Stimulated activated CD4-positive, alpha-beta T cell treated with anti-CD3 and anti-CD28 coated beads, Interleukin-12 subunit alpha, Interleukin-12 subunit beta, amount 100 ng/mL, for 4 hours (primary cell): ENCODE measurements at places on chromosomes 1 and 21.

DNA sequence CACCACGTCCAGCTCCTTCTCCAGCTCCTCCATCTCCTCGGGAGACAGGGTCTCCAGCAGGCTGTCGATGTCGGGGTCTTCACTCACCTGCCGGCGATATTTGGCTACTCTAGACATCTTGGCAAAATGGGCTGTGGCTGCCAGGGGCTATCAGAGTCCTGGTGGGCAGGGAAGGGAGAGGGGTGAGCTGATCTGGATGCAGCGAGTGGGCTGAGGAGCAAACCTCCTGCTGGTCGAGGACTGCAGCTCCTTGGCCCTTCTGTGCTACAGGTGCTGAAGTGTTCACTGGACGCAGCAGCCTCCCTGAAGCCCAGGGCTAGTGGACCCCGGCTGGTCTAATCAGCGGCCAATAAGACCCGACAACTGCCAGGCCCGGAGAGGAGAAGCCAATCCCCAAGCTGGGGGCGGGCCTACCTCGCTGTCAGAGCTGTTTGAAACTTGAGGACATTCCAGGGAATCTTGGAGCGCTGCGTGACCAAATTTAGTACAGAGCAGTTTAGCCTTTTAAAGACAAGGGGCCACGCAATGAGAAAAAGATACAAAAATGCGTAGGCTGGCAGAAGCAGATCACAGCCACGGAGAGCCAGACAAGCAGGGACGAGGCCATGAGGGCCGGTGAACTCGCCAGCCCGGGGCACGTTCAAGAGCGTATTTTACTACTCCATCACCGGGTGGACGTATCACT is at the start of gene LMOD1:
Gene LMOD1, minus strand, starts transcription at position 325 of the 685 bp plus-strand sequence. Its CDS starts 208 bp downstream, at position 117.
- no peak for DNase-seq

- no peak for DNase-seq
Measured at GRCh38 chr1:156581661-156582387, 2.3 kb downstream of the TTC24 start.

DNA sequence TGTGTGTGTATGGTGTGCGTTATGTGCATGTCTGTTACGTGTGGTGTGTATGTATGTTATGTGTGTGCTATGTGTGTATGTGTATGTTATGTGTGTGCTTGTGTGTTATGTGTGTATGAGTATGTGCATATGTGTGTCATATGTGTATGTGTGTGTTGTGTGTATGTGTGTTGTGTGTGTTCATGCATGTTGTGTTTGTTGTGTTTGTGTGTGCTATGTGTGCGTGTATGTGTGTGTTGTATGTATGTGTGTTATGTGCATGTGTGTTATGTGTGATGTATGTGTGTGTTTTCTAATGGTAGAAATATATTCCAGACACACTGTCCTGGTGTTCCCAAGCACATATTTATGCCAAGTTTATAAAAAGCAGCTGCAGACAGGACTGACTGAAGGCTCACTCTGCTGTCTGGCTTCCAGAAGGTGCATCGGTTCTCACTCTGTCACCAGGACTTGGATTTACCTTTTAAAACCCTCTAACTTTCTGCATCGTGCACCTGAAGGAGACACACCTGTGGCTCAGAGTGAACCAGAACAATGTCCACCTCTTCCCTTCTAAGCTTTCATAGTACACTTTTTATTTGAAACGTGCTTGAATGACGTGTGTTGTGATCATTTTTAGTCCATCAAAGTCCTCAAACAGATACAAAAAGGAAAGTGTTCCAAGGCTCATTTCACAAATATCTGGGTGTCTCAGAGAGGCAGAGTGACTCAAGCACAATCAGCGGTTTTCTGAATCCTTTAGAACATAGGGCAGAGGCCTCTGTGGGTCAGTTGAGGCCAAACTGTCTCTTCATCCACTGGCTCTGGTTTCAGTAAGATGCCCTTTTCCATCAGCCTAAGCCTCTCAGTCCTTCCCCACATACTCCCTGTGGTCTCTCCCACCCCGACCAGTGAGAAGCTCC is 49.9 kb downstream of the TOMM20 start:
- DNase-seq, result no peak

DNA sequence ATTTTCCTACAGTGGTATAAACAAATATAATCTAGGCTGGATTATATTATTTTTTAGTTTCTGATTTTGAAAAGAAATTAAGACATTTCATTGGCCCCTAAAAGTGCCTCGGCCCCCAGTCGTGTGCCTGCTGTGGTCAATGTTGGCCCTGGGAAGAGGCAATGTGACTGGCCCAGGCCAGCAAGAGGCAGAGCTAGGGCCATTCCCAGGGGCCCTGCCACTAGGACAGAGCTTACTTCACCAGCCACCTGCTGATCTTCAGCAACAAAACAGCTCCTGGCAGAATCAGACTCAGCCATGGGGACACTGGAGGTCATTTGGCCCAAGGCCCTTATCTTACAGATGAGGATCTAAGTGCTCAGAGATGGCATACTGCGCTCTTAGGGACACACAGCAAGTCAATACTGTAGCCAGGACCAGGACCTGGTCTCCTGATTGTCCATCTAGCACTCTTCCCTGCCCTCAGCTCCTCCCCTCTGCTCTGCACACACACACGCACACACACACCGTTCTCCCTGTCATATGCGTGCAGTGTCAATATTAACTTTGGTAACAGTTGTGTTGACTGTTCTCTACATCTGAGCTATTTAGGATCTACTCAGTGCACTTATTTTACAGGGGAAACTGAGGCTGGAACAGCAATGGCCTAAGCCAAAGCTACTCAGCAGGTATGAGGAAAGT is 16.6 kb upstream of the KLHDC7A start:
- DNase-seq, result no peak

- no peak for DNase-seq
Measured at GRCh38 chr1:213657879-213658278, 329.9 kb upstream of the PROX1 start.

- no peak for DNase-seq
Measured at GRCh38 chr1:167165948-167166689, 54.6 kb upstream of the POU2F1 start.

DNA sequence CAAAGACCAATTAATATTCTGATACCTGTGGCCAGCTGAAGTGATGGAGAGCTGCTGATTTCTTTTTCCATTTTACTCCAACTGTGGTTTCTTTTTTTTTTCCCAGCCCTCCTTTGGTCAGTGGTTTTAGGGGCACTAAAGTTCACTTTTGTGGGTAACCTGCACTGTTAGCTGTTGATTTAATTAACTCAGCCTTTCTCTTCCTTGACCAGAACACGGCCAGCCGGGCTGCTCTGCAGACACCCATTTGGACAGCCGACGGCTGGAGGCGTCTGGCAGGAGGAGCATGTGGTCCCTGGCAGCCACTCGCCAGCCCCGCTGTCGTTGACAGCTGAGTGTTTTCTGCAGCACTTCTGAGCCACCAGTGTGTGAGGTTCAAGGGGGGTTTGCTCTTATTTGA is 136.2 kb upstream of the RUNX3 start:
- no peak for DNase-seq

- DNase-seq, result no peak
Measured at GRCh38 chr1:15764269-15764764, 5.7 kb downstream of the FBLIM1 start.

- no peak for DNase-seq
Measured at GRCh38 chr1:103416681-103417286, 108.7 kb upstream of the RNPC3 start.

- no peak for DNase-seq
Measured at GRCh38 chr1:30485072-30485471, 238.3 kb downstream of the MATN1 start.

DNA sequence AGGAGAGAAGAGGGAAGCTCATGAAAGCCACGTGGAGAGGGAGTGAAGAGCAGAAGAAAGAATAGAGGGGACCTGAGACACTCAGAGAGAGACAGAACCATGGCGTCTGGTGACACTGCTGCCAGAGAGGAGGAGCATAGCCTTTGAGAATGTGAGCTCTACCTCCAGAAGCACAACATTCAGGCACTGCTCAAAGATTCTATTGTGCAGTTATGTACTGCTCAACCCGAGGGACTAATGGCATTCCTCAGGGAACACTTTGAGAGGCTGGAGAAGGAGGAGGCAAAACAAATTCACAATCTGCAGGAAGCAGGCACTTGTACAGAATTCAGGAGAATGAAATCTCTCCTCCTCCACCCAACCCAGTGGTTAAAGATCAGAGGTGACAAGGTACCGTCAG is 45.1 kb downstream of the BTBD8 start:
- DNase-seq, result no peak

DNA sequence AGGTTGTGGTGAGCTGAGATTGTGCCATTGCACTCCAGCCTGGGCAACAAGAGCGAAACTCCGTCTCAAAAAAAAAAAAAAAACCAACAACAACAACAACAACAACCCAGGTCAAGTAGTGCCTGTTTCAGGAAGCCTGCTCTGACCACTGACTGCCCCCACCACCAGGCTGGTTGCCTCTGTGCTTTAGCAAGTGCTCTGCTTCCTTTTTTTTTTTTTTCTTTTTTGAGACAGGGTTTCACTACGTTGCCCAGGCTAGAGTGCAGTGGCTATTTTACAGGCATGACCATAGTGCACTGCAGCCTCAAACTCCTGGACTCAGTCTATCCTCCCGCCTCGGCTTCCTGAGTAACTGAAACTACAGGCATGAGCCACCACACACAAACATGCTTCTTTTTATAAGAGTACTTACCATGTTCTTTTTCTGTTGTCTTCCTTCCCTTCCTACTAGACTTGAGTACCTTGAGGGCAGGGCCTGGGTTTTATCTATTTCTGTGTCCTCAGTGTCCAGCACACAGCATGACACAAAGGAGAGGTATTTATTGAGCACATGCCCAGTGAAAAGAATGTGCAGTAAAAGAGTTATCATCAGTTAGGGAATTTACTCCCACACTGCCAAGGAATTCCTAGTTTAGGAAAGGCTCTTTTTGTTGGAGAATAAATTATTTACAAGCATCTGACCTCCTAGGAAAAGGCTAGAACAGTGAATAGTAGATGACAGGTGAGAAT is 9.9 kb upstream of the COA7 start:
- DNase-seq, result no peak

- no peak for DNase-seq
Measured at GRCh38 chr1:91507328-91507727, 6.7 kb downstream of the CDC7 start.

GRCh38 chr1:20259646-20260045 is 31.0 kb upstream of the VWA5B1 start:
- DNase-seq, result no peak

DNA sequence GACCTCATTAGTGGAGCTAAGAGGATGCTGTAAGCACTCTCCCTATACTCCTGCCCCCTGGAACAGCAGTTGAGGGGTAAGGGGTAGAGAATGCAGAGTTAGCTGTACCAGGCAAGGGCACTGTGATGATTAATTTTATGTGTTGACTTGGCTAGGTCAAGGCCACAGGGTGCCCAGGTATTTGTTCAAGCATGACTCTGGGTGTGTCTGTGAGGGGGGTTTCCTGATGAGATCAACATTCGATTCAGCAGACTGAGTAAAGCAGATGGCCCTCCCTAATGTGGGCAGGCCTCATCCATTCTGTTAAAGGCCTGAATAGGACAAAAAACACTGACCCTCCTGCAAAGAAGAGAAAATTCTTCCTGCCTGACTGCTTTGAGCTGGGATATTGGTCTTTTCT is 110.8 kb downstream of the KCND3 start:
- no peak for DNase-seq

DNA sequence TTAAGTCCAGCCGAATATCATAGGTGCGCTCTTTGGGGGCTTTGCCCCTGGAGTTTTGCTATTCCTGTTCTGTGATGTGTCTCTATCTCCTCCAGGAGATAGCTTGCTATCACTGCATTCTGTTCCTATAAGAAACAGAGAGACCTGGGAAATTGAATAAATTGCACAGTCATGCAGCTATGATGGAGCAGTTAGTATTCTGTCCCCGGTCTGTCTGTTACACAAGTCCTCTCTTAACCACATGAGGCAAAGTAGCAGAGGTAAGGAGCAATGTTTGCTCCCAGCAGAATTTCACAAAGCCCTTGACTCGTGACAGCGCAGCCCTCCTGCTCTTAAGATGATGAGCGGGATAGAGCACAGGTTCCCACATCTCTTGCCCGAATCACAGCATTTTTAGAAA is 63.9 kb upstream of the GRHL3 start:
- DNase-seq, result no peak

DNA sequence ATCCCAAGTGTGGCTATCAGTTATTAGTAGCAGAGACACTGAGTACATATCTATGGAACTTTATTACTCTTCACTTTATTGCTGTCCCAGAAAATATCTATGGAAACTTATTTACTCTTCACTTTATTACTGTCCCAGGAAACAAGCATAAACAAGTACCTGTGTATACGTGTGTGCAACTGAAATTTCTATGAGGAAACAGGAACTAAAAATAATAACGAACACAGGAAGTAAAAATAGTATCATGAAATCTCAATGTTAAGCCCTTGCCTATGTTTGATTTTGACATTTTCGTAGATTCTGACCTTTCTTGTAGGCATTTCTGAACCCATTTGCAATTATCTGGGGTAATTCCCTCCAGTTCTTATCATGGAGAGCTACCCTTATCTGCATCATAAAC is 64.9 kb upstream of the KRTAP19-8 start:
- no peak for DNase-seq

- DNase-seq, result no peak
Measured at GRCh38 chr1:11515368-11516300, 36.7 kb downstream of the DISP3 start.

- DNase-seq, result no peak
Measured at GRCh38 chr1:216238844-216239243, 184.4 kb downstream of the USH2A start.

DNA sequence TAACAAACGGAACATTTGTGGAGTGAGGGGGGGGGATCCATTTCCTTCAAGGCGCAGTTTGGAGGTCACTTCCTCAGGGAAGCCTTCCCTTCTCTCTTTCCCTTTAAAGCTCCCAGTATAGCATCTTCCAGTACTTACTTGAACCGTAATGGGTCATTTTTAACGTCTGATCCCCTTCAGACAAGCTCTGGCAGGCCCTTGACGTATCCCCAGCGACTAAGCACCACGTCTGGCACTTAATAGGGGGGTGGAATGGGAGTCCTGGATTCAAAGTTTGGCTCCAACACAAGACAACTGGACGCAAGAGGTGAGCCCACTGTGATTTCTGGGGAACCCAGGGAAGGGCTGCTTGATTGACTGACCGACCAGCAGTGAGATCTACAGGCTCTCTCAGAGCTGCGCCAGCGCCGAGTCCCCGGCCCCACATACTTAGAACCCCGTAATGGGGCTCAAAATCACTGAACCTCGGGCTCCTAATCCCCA is 441 bp downstream of the YARS1 start:
- no peak for DNase-seq

GRCh38 chr1:110224240-110224995 is 14.3 kb downstream of the KCNC4 start:
- DNase-seq, result no peak

DNA sequence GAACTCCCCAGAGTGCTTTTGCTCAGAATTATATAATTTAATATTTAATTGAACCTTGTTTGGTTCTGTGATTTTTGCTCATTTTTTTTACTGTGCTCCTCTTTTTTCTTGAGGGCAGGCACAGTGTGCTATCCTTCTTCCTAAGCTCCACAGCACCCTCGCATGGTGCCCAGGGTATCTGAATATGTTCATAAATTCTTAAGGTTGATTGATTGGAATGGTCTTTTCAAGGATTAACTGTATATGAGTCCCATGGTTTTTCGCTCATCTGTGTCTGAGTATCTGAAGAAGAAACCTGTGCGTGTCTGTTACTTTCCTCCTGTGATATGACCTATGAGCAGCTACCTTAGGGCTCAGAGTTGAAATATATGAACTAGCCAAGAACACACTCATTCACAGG is 393.7 kb downstream of the HLX start:
- no peak for DNase-seq

GRCh38 chr1:108817016-108817415 is 39.9 kb downstream of the AKNAD1 start:
- no peak for DNase-seq

GRCh38 chr1:7691576-7691975 is 79.5 kb upstream of the VAMP3 start:
- no peak for DNase-seq

GRCh38 chr21:20661745-20662422 is 336.3 kb upstream of the NCAM2 start:
- DNase-seq, result no peak
